ENCODE measurements at places on chromosomes 4 and X.
A peak's percentile ranks its signal among the peaks of the same experiment; 100 is the strongest.

- DNase-seq, result peak; percentile 53
These were observed 1240.7 kb downstream of the C4orf33 start for GRCh38 chr4:130336585-130337217.

DNA sequence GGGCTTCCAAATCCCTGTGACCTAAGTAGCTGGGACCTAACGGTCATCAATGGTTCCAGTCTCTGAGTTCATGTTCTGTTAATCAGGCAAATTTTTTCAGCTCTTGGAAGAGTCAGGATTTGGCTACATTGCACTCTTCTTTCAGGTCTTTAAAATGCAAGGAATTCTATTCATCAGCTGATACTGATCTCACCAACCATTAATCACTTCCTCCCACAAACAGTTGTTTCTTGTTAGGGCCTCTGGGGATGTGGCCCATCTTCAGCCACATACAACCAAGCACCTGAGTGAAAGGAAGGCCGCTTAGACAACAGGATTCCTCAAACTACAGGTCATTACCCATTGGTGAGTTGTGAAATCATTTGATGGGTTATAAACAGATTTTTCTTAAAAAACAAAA, 71.7 kb downstream of the FANCB start:
- no peak for DNase-seq

DNA sequence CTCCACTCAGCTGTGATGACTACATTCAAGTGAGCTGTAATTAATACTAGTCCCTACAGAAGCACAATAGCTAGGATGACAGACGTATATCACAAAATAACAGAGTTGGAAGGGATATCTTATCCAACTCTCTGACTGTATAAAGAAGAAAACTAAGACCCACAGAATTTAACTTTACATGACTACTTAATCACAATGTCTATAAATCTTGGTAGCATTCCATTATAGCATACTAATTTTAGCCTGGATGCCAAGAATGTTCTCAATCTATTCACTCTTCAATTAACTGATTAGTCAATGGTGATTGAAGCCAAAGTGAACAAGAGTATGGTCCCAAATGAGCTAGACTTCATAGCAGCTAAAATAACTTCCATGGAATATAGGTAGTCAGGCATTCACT, 31.2 kb downstream of the RPS6KA6 start:
- no peak for DNase-seq

DNA sequence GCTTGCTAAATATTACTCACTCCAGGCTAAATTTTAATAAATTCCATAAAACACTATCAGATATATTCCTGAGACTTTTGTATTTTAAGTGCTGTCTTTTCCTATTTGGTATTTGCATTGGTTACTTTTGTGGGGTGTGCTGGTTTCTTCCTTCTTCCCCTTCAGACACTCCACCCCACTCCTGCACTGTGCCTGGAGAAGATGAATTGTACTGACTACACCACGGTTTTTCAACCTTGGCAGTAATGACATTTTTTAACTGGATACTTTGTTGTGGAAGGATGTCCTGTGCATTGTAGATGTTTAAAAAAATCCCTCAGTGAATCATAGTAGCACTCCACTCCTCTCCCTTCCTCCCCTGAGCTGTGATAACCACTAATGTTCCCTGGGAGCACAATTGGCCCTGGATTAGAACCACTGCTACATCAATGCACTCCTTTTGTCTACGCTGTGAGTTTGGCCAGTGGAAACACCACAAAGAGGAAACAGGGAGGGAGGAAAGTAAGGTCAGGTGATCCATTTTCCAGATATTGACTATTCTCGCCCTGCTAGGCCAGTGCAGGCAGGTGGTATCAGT, 36.3 kb downstream of the SNCA start:
- no peak for DNase-seq

GRCh38 chr4:77450006-77450405, 155.6 kb upstream of the CXCL13 start:
- no peak for DNase-seq

DNA sequence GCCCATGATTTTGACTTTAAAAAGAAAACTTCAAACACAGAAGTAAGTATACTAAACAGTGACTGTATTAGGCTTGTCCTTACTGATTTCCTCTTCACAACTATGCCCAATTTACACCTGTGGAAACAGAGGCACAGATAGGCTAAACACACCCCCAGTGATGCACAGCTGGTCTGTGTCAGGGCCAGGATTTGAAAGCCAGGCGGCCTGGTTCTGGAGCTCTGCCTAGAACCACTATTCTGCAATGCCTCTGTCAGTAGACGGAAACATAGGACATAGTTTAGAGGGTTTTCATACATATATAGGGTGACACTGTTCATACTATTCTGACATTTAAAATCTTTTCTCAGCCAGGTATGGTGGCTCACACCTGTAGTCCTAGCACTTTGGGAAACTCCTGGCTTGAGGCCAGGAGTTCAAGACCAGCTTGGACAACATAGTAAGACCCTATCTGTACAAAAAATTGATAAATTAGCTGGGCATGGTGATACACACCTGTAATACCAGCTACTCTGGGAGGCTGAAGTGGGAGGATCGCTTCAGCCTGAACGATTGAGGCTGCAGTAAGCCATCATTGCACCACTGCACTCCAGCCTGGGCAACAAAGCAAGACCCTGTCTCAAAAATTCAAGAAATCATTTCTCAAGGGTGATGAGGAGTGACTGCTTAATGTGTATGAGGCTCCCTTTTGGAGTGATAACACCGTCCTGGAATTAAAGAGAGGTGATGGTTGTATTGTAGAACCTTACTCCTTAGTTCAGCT, 23.0 kb upstream of the CBR4 start:
- no peak for DNase-seq

DNA sequence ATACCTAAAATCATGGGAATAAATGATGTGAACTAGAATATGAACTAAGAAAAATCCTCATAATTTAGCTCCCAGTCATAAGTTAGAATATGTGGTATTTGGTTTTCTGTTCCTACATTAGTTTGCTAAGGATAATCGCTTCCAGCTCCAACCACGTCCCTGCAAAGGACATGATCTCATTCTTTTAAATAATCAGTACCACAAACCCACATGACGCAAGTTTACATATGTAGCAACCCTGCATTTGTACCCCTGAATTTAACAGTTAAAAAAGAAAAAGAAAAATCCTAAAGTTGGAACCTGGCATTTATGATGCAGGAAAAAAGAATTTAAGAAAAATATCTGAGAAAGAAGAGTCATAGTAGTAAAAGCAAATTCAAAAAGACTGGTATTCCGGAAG, 13.3 kb downstream of the UBA6 start:
- DNase-seq, result no peak

DNA sequence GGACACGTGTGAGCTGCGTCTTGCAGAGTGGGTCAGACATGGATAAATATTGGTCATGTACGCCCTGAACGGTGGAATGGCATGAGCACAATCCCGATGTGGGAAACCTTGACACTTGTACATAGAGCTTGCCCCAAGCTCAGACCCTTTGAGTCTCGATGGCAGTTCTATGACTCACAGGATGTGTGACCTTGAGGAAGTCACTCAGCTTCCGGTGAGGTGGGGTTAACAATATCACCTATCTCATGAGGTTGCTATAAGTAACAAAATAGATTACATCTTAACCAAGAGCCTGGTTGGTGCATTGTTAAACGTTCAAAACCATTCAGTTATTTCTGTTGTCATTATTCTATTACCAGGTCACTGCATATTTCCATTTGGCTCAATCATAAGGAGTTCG, 109.1 kb upstream of the TBL1X start:
- no peak for DNase-seq

- DNase-seq, result no peak
These were observed 39.0 kb downstream of the PTTG2 start for GRCh38 chr4:37999000-37999716.

DNA sequence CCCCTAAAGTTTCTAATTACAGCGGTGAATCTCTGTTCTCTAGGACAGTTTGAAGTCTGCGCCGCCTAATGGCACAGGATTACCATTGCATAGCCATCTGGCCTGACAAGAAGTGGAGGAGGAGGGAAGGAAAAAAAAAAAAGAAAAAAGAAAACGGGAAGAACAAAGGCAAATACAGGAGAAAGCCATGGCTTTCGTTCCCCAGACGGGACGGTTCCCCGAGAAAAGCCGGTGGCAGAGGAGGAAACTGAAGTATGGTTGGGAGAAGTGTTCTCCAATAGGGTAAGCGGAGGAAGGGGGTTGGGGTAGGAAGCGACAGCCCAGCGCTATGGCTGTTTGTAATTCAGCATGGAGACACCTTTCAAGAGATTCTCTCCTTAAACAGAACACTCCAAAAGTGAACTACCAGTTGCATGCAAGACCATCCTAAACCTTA, 80.8 kb downstream of the HMGN5 start:
- DNase-seq, result peak; percentile 44

DNA sequence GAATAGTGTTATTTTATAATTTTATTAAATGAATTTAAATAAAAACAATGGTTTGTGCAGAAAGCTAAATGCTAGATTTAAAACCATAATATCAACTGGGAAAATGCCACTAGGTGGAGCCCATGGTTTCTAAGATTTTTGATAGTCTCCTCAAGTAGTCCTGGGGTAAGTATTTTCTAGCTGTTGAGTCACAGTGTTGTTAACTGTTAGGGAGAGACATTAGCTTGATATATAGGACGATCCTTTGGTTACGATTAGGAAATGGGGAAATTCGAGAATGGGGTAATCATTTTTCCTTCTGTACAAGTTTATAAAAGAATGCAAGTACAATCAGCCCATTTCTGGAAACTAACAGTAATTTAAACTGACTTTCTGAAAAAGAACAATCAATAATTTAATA, 378.4 kb downstream of the ANKRD50 start:
- peak; percentile 89 for DNase-seq

DNA sequence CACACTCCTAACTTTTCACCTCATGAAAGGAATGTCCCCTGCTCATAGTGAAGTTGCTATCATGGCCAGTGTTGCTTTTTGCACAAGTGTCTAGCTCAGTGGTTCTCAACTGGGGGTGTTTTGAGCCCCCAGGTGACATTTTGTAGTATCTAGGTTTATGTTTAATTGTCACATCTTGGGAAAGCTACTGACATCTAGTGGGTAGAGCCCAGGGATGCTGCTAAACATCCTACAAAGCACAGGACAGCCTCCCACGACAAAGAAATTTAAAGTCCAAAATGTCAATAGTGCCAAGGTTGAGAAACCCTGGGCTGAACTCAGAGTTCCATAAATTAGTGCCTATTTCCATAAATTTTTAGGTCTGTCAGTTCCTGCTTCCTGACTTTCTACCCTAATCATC, 70.7 kb upstream of the HCCS start:
- no peak for DNase-seq

DNA sequence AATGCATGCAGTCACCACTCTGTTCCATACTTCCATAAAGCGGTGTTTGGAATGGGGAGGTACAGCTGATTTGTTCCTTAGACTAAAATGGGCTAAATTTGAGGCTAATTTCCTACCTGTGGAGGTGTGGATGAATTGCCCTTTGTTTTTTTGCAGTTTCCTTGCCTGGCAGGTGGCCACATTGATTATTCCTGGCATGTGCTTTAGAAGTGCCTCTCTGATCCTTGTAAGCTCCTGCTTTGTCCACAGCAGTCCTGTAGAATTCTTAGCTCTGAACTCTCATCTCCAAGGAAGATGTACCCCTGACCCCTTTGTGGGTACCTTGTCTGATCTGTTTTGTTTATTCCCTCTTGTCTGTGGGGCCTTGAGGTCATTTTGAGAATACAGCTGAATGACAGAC, 136.8 kb downstream of the ADGRL3 start:
- no peak for DNase-seq

- peak; percentile 89 for DNase-seq
These were observed 15.5 kb upstream of the HSD17B11 start for GRCh38 chr4:87406462-87406861.

GRCh38 chrX:153900831-153901752, 3.4 kb upstream of the AVPR2 start:
- peak; percentile 91 for DNase-seq

- DNase-seq, result no peak
These were observed 218.1 kb downstream of the ANTXR2 start for GRCh38 chr4:79854856-79855502.

DNA sequence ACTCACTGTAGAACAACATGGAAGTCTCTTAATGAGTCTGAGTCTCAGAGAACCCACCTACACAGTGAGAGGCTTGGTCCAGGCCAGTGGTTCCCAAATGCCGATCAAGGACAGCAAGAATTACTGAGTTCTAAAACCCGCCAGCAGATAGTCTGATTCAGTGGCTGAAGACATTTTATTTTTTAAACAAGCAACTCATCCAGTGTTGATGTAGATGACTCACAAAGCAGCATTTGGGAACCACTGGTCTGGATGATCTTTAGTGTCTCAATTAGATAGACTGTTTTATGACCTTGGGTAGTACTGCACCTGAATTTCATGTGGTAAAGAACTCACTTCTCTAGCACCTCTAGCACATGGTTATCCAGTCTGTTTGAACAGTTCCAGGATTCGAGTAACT, 193.6 kb downstream of the FBXW7 start:
- DNase-seq, result no peak

DNA sequence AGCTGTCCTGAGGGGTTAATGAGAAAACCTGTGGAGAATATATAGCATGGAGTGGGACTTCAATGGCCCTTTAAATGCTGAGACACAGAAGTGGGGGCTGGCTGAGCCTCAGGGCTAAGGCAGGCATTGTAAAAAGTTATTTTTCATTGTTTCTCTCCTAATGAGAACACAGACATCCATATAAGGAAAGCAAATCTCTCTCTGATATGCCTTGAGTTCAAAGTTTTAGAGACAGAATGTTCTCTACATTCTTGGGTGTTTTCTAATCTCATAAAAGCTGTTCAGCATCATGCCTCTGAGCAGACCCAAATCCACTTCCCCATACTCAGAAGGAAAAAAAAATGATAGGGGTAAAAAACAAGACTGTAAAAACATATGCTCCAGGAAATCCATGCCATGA, 16.8 kb upstream of the RAB40A start:
- DNase-seq, result no peak

- DNase-seq, result peak; percentile 97
These were observed at the start of gene SLC7A11 for GRCh38 chr4:138242076-138242833. Gene SLC7A11, minus strand, starts transcription at chr4:138242349. Its CDS starts 280 bp downstream, at chr4:138242069.

- DNase-seq, result no peak
These were observed 15.4 kb downstream of the AMTN start for GRCh38 chr4:70533791-70534190.

- DNase-seq, result no peak
These were observed 258.9 kb downstream of the TENM3 start for GRCh38 chr4:182502064-182502463.

DNA sequence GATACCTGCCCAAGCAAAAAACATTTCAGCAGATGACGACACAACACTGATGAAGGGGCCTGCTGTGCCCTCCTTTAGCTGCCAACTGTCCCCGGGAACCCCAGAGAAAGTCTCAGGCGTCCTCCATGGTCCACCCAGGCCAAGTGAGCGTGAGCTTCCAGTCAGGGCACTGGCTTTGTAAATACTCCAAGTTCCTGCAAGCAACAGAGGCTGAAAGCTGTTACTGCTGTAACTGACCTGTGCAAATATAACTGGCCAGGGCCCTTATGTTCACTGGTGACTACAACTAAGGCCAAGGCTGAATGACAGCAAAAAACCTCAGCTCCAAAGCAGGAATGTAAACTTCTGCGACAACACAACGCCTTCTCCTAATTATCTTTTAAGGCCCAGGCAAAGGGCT, 8.2 kb downstream of the WDR1 start:
- no peak for DNase-seq

Measured in Kasumi-1 (cell line).